ENCODE measurements at places on chromosomes 4 and X. TPM values are rescaled to one million over a fixed set of nuclear protein-coding genes. Genes with fewer than 3 reads are reported as not detected.

Gene SGMS2
- 67.8 TPM for total RNA-seq

- DNase-seq, result no peak
Observed at GRCh38 chrX:51420610-51421009, 75.8 kb downstream of the NUDT11 start.

Gene CDX4
- not detected for total RNA-seq

- no peak for DNase-seq
Observed at GRCh38 chrX:87616371-87616770, 98.8 kb downstream of the KLHL4 start.

DNA sequence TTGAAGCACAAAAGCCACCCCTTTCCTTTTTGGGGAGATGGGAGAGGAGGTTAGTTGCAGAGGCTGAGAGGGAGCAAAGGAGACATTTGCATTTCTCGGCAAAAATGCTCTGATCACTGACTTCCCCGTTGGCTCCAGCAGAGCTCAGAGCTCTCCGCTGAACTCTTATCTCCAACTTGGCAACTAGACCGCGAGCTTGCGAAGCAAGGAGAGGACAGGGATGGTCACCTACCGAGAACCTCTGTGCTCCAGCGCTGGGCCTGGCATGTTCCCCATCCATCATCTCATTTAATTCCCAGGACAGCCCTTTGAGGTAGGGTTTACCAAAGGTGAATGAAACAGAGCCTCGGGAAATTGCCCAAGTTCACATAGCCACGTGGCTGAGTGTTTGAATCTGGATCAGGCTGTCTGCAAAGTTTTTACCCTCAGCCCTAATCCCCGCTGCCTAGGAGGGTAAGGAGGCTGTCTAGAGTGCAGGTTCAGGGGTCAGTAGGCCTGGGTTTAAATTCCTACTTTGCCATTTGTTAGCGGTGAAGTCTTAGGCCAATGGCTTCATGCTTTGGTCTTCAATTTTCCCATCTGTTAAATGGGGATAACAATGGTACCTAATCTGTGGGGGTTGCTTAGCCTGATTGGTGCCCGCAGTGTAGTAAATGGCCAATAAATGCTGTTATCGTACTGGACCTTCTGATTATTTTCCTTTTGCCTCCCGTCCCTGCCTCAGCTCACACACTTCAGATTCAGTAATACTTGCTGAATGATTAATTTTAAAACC lies 3.8 kb upstream of the CITED1 start:
- no peak for DNase-seq

Data from right lobe of liver (tissue), 6 donors.